ENCODE measurements at places on chromosomes 7 and 10. TPM values are rescaled to one million over a fixed set of nuclear protein-coding genes. Genes with fewer than 3 reads are reported as not detected.

The GARIN1A gene
- total RNA-seq: 0.38 TPM

The MMP21 gene
- total RNA-seq: 0.05 TPM

The NANOS1 gene
- 2.8 TPM for total RNA-seq

The GAD2 gene
- total RNA-seq: not detected

The EVX1 gene
- 0.13 TPM for total RNA-seq

The FOXI2 gene
- total RNA-seq: not detected

The CYP2E1 gene
- total RNA-seq: not detected

The EPHA1 gene
- 0.07 TPM for total RNA-seq

The LRIT1 gene
- not detected for total RNA-seq

The SH2B2 gene
- 3.2 TPM for total RNA-seq

The TAF5 gene
- total RNA-seq: 2.7 TPM

The UBTD1 gene
- total RNA-seq: 20.3 TPM

Data from A549 treated with Hydrocortisone at 1 μM for 4 hours (cell line).